ENCODE measurements at places on chromosomes 16 and 17. TPM values are rescaled to one million over a fixed set of nuclear protein-coding genes. Genes with fewer than 3 reads are reported as not detected.

Gene KRTAP9-9
- not detected for total RNA-seq

Gene PLA2G10
- total RNA-seq = not detected

Gene MMP28
- not detected for total RNA-seq

Gene XPO6
- total RNA-seq = 245 TPM

Gene HEATR9
- total RNA-seq = 0.14 TPM

GRCh38 chr16:1026057-1026783 lies 44.6 kb downstream of the SOX8 start:
- no peak for DNase-seq

- no peak for DNase-seq
These were observed 7.9 kb downstream of the ERI2 start for GRCh38 chr16:20798364-20798763.

- peak; percentile 83 for DNase-seq
These were observed 13.4 kb upstream of the PLLP start for GRCh38 chr16:57297856-57298255.

DNA sequence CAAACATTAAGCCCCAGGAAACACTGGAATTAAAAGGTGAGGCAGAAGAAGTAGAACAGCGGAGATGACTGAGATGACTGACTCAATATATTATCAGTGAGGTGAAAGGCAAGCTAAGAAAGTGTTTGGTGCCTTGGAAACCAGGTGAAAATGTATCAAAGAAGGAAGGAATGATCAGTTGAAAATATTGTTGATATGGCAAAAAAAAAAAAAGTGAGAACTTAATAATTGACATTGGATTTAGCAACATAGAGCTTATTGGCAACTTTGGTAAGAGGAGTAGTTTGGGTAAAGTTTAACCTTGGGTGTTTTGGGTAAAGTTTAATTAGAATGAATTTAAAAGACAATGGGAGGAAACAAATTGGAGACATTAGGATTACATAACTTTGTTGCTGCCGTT lies 127.7 kb upstream of the MYOCD start:
- no peak for DNase-seq

- DNase-seq = no peak
These were observed 914 bp upstream of the GPRC5B start for GRCh38 chr16:19885451-19886072.

DNA sequence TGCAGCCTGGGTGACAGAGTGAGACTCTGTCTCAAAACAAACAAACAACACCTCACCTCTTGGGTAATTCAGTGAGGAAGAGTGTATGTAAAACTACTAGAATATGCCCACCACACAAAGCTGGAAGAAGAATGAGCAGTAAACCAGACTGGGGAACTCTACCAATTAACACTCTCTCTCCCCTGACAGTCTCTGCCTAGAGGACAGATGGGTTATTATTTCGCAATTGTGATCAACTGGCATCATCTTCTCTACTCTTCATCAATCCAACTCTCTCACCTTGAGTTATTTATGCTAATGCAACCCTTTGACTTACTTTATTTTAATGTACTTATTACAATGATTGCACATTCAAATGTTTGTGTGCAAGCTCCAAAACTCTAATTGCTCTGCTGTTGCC lies 205.6 kb downstream of the XYLT1 start:
- DNase-seq = no peak

- DNase-seq = peak; percentile 81
These were observed 2.5 kb downstream of the TBX21 start for GRCh38 chr17:47735536-47736011.

DNA sequence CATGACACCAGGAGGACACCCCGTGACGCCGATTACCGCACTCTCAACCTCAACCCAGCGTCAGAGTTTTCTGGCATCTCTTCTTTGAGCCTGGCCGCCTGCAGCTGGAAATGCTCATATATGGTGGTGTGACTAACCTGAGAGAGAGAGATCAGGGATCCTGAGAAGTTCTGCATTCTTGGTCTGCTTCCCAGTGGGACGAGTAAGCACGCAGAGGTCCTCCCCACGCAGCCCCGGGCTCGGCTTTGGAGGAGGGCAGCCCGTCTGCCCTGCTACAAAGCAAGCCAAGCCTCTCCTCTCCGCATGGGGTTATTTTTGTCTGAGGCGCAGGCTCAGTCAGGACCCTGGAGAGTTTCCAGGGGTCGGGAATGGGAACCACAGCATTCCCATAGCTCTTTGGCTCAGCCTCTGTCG lies 16.5 kb downstream of the CRISPLD2 start:
- DNase-seq = no peak

DNA sequence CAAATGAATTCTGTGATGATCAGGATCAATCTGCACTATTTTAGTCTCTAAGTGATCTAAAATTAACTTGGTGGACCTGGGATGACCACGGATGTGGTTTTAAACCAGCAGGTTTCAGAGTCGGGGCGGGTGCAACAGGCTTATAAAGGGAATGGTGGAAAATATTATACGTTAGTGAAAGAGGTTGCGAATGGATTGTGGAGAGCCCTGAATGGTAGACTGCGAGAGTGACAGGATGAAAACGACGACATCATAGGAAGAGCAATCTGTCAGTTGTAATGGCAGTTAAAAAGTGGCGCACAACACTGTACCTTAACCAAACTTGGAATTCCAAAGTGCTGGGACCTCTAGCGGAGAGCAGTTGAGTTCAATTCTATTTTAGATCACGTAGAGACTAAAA lies 1.2 kb upstream of the CYB5B start:
- DNase-seq = no peak

- no peak for DNase-seq
These were observed 1.8 kb upstream of the TMEM98 start for GRCh38 chr17:32926183-32926582.

DNA sequence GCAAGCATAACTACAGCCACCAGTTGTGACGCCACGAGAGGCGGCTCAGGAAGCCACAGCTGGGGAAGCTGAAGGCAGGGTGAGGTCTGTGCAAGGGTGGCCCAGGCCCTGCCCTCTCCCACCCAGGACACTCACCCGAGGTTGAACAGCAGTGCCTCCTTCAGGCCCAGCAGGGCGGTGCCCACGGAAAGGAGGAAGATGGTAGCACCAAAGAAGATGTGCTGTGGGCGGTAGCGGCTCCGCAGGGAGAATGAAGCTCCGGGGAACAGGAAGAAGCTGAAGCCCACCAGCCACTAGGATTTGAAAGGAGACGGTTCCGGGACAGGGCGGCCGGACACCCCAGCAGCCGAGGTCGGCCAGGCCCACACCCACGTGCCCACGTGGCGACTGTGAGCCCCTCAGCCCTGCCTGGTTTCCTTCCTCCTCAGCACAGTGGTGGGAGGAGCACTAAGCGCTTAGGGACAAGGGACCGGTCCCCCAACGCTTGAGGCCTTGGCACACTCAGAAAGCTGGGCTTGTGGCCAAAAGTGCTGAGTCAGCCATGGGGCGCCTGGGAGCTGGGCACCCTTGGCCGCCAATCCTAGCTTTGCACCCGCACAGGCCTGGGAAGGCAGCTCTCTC lies 11.0 kb downstream of the CYB561 start:
- peak; percentile 88 for DNase-seq

DNA sequence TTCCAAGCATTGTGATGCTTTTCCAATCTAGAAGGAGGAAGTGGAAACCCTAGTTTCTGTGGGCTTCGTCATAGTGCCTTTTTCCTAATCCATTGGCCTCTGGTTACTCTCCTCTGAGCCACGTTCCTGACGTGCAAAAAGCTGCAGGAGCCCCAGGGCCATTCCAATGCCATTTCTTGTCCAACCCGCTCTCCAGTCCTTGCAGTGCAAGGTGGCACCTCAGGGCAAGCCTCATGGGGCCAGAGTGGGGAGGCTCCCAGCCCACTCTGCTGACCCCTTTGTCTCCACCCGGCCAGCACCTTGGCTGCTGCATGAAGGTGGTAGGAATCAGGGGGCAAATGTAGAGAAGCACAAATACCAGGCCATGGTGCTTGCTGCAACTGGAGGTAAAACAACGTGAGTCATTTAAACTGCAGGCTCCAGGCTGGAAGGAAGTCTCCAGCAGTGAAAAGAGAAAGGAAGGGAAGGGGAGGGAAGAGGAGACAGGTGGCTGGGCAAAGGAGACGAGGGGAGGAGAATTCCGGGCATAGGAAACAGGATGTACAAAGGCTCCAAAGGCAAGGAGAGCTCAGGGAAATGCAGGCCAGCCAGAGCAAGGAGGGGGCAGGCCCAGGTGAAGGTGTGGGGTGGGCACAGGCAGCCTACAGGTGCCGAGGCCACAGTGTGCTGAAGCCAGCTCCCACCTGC lies 168.2 kb upstream of the TNRC6C start:
- DNase-seq = no peak

Data from activated CD4-positive, alpha-beta T cell treated with anti-CD3 and anti-CD28 coated beads, Interleukin-2, amount 10 ng/mL, durations not matched to agents 24 days and 14 days (primary cell).